ENCODE measurements at places on chromosomes 11 and 22.

- DNase-seq: no peak
Observed at GRCh38 chr11:27496461-27496860, 10.1 kb downstream of the LIN7C start.

- no peak for DNase-seq
Observed at GRCh38 chr11:81658722-81659121, 1074.9 kb downstream of the FAM181B start.

- no peak for DNase-seq
Observed at GRCh38 chr22:17970201-17970708, 54.1 kb downstream of the MICAL3 start.

DNA sequence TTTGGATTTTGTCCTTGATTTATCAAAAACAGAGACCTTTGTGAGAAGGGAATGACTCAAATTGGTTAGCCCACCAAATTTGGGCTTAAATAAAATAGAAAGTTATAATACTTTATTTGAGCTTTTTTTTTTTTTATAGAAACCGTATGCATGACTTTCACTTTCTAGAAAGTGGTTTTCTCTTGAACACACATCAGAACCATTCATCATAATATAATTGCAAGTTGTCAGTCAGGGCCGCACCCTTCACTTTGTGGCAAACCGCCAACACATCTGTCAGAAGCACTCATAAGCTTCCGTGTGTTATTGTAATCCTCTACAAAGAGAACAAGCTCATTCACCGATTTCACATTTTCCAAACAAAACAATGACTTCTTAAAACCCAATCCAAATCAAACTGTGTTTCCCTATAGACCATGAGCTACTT lies 76.1 kb downstream of the SOX6 start:
- DNase-seq: no peak

DNA sequence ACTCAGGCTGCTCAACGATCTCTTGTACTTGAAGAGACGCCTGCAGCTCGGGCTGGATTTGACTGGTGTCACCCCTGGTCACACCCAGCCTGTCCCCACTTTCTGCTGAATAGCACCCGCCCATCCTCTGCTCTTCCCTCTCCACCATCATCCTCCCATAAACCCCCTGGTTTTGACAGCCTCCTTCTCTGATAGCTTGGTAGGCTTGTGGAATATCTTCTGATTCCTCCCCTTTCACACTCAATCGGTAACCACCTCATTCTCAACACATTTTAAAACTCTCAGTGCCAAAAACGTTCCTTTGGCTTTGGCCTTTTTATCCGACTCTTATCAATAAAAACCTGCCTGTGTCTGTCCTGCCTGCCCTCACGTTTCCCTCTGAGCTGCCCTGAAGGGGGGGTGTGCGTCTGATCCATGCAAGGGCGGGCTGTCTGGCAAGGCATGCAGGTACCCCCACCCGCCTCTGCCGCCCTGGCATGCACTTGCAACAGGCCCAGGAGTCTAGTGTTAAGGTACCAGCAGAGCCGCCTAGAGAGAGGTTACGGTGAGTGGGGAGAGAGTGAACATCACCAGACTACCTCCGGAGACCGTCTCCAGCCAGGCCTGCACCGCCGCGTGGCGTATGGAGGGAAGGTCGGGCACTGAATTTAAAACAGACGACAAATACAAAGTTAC lies 51.7 kb upstream of the BID start:
- no peak for DNase-seq

- no peak for DNase-seq
Observed at GRCh38 chr11:85934596-85935169, 79.5 kb downstream of the CCDC83 start.

- no peak for DNase-seq
Observed at GRCh38 chr11:4830346-4830745, 9.2 kb downstream of the OR51F2 start.

- no peak for DNase-seq
Observed at GRCh38 chr11:4541071-4541470, 3.9 kb upstream of the OR52M1 start.

GRCh38 chr22:50141891-50142363 lies 28.6 kb upstream of the PANX2 start:
- no peak for DNase-seq

GRCh38 chr22:46171940-46172339 lies 21.6 kb downstream of the PPARA start:
- no peak for DNase-seq

- peak; percentile 29 for DNase-seq
Observed at GRCh38 chr11:36564376-36565030, 3.3 kb upstream of the RAG1 start.

- no peak for DNase-seq
Observed at GRCh38 chr11:20026629-20027555, 133.4 kb downstream of the DBX1 start.

DNA sequence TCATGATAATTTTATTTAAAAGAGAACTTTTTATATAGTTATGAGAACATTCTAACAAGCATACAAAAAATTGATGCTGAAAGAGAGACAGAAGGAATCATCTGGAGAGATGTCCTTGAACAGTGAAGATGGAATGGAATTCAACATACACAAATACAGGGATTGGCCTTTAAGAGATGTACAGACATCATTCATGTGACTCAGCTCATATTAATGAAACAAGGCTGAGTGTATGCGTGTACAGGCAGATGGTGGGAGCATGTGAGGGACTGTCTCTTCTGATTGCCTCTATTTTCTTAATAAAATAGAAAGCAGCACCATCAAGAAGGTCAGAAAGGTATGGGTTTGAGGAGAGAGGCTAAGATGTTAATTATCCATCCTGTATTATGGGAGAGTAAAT lies 793.3 kb downstream of the CNTN5 start:
- no peak for DNase-seq

DNA sequence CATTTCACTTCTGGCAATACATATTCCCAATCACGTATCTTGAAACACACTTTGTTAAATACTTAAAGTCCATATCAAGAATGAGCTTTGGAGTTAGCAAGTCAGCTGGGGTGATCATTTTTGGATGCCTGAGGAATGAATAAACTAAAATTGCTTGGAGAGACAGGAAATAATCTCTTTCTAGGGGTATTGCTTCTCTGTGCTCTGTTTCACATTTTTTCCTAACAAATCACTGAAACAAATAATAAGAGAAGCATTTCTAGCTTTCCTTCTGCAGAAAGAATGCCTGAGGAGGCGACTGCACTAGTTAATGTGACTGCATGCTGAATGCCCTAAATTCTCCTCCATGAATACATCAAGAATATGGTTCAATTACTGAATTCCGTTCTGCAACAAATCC lies 541.4 kb upstream of the CCDC90B start:
- DNase-seq: no peak

DNA sequence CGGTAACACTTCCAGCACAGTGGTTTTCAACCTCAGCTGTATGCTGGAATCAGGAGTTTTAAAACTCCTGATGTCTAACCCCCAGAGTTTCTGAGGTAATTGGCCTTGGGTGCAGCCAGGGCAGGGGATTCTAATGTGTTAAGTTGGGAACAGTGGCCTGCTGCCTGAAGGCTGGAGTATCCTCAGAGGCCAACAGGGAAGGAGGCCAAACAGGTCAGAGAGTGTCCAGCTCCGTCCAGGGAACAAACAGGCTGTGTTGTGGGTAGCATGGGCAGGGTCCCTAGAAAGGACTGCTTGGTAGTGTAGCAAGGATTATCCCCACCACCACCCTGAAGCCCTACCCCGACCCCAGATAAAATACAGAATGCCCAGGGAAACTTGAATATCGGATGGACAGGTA lies 10.8 kb upstream of the DAGLA start:
- no peak for DNase-seq

GRCh38 chr11:490186-490929 lies 16.7 kb downstream of the RNH1 start:
- DNase-seq: no peak

GRCh38 chr22:42468841-42469240 lies 36.6 kb upstream of the NFAM1 start:
- DNase-seq: no peak

DNA sequence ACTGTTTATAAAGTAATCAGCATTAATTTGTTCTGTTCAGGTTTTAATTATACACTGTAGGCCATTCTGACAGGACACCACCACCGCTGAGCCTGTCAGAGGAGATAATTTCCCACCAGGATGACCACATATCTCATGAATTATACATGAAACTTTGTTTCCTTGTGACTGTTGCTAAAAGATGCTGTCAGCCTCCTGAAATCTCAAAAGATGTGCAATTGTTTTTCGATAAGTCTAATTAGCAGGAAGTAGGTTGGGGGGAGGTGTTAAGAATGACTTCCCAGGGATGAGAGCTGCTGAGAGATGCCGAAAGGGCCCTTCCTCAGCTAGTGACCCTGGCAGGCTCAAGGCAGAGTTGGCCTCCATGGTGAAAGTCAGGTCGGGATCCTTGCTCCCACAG lies 485.4 kb downstream of the SOX6 start:
- no peak for DNase-seq

DNA sequence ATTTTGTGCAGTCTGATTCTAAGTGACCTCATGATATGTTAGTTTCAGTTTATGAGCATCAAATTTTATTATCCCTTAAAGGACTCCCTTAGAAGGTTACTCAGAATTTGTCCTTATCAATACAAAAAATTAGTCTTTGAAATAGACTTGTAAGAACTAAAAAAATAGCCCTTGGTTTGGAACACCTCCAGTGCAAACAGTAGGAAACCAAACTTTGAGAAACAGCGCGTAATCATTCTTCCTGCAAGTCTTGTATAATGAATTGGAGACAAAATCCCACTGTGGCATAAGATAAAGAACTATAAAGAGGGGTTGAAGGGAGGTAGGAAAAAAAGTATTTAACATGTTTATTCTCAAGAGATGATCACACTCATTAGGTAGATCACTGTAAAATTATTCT lies 10.8 kb upstream of the MSANTD4 start:
- DNase-seq: no peak

- DNase-seq: no peak
Observed at GRCh38 chr22:37318364-37319109, 36.2 kb downstream of the CYTH4 start.

GRCh38 chr11:10792385-10793068 lies 16.2 kb downstream of the EIF4G2 start:
- peak; percentile 80 for DNase-seq

DNA sequence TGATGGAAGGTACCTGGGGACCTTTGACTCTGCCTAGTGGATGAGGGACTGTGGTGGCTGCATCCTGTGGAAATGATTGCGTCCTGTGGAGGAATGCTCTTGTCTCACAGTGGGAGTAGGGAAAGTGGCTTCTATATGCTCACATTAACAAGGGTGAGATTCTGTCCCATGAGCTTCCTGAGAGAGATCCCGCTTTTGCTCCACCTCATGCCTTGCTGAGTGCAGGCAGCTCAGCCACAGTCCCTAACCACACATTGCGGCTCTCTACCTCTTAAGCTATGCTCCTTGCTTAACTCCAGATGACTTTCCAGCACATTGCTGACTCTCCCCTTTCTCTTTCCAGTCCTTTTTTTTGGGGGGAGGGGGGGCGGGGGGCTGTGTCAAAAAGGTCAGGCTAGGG lies 45.0 kb downstream of the TEAD1 start:
- no peak for DNase-seq

- no peak for DNase-seq
Observed at GRCh38 chr11:1139441-1140083, 18.2 kb upstream of the MUC5AC start.

GRCh38 chr22:49999946-50000586 lies 12.5 kb downstream of the IL17REL start:
- DNase-seq: no peak

Measured in T-helper 1 cell (primary cell).